Stimulated activated CD8-positive, alpha-beta memory T cell treated with anti-CD3 and anti-CD28 coated beads, Interleukin-15, amount 100 ng/mL, for 1 hour (primary cell): ENCODE measurements at places on chromosomes 3 and 15.

DNA sequence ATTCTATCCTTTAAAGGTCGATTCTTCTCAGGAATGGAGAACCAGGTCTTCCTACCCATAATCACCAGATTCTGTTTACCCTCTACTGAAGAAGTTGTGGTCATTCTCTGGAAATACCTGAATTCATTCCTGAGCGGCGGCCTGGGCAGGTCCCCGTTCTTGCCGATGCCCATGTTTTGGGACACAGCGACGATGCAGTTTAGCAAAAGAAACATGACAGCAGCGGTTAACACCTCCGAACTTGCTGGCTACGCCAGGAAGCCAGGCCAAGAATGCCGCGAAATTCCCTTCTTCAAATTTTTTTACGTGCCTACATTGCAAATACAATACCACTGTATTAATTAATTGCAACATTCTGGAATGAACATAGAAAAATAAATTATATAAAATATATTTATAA lies 1.4 kb downstream of the DHFR2 start:
- no peak for DNase-seq

GRCh38 chr15:70103880-70104626 lies 6.3 kb upstream of the TLE3 start:
- no peak for DNase-seq

DNA sequence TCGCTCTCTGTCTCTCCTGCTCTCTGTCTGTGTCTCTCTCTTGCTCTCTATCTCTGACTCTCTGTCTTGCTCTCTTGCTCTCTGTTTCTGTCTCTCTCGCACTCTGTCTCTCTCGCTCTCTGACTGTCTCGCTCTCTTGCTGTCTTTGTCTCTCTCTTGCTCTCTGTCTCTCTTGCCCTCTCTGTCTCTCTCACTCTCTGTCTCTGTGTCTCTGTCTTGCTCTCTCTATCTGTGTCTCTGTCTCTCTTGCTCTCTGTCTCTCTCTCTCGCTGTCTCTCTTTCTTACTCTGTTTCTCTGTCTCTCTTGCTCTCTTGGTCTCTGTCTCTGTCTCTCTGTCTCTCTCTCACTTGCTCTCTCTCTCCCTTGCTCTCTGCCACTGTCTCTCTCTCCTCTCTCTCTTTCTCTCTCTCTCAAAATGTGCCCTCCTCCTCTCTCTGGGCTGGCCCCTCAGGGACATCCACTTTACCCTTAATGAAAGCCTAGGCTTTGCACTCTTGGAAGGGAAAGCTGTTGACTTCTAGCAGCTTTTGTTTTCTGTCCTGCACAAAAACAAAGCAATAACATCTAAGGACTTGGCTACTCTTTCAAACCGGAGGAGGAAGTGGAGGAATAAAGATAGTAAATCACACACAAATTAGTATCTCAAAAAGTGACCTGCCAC lies 73.9 kb upstream of the NR2E3 start:
- DNase-seq: no peak

- DNase-seq: no peak
Observed at GRCh38 chr15:58554758-58555157, 123.0 kb downstream of the LIPC start.

- DNase-seq: no peak
Observed at GRCh38 chr3:99365396-99365795, 273.0 kb upstream of the COL8A1 start.

GRCh38 chr3:58556761-58557221 lies 19.8 kb upstream of the ACOX2 start:
- DNase-seq: no peak

- DNase-seq: no peak
Observed at GRCh38 chr3:14544282-14545250, 4.4 kb upstream of the GRIP2 start.

GRCh38 chr15:64010719-64011118 lies 35.6 kb downstream of the DAPK2 start:
- peak; percentile 67 for DNase-seq

GRCh38 chr3:156483961-156484787 lies 70.7 kb downstream of the SSR3 start:
- DNase-seq: peak; percentile 7

- DNase-seq: no peak
Observed at GRCh38 chr15:71397377-71397776, 282.1 kb downstream of the THSD4 start.

- DNase-seq: no peak
Observed at GRCh38 chr3:62103531-62103930, 269.8 kb downstream of the FEZF2 start.

DNA sequence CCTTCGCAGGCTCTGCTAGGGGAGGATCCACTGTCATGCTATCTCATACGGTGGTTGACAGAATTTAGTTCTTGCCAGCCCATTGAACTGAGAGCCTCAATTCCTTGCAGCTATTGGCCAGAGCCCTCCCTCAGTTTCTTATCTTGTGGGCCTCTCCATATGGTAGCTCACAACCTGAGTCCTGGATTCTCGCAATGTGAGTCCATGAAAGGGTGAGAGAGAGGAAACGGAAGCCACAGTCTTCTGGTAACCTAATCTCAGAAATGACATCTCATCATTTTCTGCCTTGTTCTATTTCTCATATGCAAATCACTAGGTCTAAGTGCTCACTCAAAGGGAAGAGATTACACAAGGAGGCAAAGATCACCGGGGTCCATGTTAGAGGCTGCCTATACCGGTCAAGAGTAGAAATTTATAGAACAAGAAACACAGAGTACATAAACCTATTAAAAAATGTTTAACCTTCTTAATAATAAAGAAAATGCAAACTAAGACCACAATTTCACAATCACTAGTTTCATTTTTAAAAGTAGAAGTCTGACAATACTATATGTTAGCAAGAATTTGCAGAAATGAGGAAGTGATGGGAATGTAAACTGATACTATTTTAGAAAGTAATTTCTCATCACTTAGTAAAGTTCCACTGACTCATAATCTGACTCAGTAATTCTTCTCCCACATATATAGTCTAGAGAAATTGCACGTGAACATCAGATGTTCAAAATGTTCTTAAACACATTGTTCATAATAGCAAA lies 378.4 kb upstream of the AGTR1 start:
- DNase-seq: no peak
